NCI-H1048 (cell line): ENCODE measurements at places on chromosomes 12 and 14.

GRCh38 chr12:12811343-12811742 lies 1.8 kb upstream of the DDX47 start:
- DNase-seq, result no peak

DNA sequence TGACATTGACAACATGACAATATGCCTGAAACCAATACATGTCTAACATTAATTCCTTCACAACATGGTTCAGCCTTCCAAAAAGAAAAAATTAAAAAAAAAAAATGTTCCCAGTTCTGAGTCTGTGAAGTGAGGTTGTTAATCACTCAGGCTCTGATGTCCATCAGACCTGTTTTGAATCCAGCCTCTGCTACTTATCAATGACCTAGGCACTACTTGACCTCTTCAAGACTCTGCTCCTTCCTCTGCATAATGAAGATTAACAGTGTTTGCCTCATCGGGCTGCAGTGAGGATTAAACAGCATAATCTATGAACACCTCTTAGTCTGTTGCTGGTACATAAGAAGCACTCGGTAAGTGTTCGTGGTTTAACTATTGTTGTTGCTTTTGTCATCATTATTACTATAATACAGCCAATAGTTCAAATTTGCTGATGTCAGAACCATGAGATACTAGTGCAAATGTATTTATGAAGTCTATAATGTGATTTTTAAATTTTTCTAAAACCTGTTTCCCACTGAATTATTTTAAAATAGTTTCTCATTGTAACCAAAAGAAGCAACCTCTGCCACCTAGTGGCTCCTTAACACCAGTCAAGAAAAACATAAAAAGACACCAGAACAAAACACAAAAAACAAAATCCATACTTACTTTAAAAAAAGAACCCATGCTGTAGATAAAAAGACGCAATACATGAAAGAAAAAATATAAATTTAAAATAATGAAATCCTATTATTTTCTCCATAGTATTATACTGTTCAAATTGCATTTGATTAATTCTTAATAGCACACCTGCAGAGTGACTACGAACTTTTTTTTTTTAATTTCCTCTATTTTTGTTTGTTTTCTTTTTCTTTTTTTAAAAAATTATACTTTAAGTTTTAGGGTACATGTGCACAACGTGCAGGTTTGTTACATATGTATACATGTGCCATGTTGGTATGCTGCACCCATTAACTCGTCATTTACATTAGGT lies 20.3 kb upstream of the TMX1 start:
- no peak for DNase-seq

GRCh38 chr14:71166180-71166837 lies 259.1 kb downstream of the PCNX1 start:
- DNase-seq, result no peak

DNA sequence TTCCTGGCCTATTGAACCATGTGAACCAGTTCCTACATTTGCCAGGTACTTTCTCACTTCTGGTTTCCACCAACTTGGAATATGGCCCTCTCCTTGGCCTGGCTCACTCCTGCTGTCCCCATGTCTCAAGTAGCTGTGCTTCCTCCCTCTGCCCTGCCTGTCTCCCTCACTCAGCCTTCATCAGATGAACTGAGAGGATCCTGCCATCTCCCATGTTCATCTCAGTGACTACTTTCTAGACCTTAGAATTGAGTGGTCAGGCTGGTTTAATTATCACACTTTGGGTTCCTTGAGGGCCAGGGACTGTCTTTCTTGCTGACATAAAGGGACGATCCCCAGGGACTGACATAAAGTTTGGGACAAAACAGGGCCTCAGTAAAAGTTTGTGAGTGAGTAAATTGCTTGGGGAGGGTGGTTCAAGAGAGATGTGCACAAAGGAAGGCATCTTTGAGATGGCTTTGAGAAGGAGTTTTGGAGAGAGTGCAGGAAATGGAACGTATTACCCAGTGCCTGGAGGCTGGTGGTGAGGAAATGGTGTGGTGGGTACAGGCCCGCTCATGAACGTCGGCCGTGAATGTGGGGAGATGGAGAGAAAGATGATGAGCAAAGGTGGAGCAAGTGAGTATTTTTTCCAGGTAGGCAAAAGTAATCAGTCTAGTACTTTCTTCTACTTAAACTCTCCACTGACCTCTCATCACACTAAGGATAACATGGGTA lies 20.8 kb downstream of the DYRK2 start:
- no peak for DNase-seq

DNA sequence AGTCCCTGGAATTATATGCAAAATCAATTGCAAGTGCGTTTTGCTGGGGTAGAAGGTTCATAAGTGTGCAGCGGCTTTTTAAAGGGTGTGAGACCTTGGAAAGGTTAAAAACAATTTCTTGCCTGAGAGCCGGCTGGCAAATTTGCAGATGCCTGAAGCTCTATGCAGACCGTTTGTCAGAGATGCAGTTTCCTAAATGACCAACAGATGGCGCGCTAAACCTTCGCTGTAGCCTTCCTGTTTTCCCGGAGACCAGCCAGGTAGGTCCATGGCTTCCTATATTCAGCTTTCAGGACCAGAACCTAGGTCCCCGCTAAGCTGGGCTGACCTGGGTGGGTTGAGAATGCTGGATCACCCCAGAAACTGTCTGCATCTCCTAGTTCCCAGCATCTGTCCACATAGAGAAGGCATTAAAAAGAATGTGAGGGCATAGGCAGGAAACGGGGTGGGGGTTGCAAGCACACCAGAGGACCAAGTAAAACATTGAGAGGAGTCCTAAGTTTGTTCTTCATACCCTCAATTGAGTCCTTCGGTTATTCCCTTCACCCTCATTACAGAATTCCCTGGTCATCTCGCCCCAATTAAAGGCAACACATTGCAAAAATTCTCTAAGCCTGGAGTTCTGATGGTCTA lies 5.7 kb upstream of the NOS1 start:
- DNase-seq, result peak; percentile 56

DNA sequence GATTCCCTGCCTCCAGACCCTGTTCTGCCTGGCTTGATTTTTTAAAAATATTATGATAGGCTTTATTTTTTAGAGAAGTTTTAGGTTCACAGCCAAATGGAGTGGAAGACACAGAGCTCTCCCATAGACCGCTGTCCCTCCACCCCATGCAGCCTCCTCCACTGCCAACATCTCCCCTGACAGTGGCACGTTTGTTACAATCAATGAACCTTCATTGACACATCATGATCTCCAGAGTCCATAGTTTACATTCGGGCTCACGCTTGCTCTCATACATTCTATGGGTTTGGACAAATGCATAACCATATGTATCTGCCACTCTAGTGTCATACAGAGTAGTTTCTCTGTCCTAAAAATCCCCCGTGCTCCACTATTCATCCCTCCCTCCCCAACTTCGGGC lies 15.9 kb upstream of the PPP1R13B start:
- DNase-seq, result no peak

DNA sequence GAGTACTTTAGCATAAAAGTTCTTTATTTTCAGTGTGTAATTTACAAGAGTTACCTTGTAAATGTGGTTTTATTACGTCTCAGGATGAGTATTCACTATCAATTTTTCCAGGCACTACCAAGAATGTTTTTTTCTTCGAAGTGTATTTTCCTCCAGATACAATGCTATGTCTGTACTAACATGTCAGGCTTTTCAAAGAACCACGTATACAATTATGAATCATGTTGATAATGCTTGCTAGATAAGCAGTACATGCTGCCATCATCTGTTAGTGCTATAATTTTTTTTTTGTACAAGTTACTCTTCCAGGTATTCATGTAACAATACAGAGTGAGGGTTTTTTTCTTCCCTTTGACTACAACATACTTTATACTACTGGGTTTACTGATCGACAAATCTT lies 5.6 kb upstream of the KANSL2 start:
- DNase-seq, result no peak

GRCh38 chr12:96289067-96289466 lies 94.9 kb downstream of the ELK3 start:
- DNase-seq, result no peak

DNA sequence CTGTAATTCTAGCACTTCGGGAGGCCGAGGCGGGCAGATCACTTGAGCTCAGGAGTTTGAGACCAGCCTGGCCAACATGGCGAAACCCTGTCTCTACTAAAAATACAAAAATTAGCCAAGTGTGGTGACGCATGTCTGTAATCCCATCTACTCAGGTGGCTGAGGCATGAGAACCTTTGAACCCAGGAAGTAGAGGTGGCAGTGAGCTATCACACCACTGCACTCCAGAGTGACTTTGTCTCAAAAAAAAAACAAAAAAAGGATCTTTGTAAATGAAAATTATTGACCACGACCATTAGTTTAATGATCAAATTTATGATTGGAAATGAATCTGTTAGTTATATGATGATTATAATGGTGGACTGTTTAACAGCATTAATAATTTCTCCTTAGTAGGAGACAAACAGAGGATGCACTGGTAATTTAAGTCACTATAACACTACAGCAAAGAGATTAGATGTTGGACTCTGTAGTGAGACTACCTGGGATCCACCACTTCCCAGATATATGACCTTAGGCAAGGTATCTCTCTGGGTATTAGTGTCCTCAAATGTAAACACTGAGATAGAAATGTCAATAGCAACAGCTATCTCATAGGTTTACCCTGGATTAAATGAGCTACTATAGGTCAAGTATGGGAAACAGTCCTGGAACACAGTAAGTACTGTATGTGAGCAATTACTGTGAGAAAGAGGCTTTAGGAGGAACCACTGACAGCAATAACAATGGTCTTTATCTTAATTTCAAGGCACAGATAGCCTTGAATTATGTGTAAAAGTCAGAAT lies 214.7 kb downstream of the NOVA1 start:
- no peak for DNase-seq

DNA sequence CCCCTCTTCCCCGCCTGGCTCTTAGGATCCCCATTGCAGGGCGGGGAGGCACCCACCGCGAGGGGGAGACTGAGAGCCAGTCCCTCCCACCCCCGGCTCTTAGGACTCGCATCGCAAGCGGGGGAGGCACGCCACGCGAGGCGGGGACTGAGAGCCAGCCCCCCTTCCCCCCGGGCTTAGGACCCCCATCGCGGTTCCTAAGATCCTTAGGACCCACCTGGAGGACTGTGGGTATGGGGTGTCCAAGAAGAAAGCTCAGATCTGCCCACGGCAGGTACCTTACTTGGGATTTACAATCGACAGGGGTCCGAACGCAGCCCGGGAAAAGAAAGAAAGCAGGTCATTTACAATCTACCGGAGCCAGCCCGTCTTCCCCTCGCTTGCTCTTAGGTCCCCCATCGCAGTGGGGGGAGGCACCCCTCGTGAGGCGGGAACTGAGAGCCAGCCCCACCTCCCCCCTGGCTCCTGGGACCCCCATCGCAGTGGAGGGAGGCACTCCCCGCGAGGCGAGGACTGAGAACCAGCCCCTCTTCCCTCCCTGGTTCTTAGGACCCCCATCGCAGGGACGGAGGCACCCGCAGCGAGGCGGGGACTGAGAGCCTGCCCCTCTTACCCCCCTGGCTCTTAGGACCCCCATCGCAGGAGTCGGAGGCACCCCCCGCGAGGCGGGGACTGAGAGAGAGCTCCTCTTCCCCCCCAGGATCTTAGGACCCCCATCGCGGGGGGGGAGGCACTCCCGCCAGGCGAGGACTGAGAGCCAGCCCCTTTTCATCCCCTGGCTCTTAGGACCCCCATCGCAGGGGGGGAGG lies 43.7 kb downstream of the DDX11 start:
- no peak for DNase-seq

- no peak for DNase-seq
Measured at GRCh38 chr12:13099844-13100604, 3.4 kb downstream of the GSG1 start.

DNA sequence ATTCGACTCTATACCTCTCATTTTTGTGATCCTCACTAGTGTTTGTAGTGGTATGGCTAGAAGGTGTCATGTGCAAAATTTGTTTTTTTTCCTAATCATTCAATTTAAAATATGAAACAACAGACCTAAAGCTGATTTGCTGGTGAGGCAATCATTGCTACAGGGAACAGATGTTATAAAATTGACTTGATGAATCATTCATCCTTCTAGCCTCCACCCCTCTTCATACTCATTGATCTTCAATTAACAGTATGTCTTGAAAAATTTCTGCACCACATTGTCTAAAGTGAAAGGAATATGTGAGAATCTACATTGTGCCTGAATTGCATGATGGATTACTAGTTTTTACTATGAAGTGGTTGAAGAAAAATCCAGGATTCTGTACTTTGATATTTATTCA lies 349.0 kb upstream of the NAV3 start:
- DNase-seq, result no peak

- no peak for DNase-seq
Measured at GRCh38 chr14:29911810-29912209, 15.8 kb downstream of the PRKD1 start.

- DNase-seq, result no peak
Measured at GRCh38 chr14:49512147-49512551, 74.0 kb downstream of the RPS29 start.

DNA sequence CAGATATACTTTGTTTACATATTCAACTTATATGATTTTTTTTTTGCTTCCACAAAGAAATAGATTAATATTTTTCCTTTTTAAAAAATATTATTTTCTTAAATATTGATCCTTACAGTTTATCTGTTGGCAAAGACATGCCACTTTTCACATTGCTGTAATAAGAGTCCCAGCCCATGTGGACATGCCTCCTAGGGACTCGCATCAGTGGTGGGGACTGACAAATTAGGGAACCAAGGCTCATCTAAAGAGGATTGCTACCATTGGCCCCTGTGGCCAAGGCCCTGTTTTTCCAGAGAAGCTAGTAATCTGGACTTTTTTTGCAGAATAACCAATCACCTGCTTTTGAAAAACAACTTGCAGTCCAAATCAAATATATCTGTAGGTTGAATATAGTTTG lies 27.8 kb upstream of the BMAL2 start:
- no peak for DNase-seq

GRCh38 chr14:104101086-104101621 lies 15.7 kb downstream of the ASPG start:
- no peak for DNase-seq

- DNase-seq, result no peak
Measured at GRCh38 chr12:83046019-83046418, 359.3 kb downstream of the TMTC2 start.

DNA sequence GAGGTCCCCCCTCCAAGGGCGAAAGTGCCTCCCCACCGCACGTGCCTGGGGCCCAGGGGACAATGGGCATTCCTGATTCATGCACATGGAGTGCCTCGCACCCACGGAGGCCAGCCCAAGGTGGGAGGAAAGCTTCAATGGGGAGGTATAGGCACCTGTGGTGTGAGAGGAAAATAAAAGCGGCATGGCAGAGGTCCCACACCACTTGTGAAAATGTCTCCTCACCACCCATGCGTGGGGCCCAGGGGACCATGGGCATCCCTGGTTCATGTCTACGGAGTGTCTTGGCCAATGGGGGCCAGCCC lies 384.7 kb downstream of the ALG10 start:
- DNase-seq, result no peak

- DNase-seq, result no peak
Measured at GRCh38 chr14:54356172-54356571, 40.6 kb upstream of the CDKN3 start.

DNA sequence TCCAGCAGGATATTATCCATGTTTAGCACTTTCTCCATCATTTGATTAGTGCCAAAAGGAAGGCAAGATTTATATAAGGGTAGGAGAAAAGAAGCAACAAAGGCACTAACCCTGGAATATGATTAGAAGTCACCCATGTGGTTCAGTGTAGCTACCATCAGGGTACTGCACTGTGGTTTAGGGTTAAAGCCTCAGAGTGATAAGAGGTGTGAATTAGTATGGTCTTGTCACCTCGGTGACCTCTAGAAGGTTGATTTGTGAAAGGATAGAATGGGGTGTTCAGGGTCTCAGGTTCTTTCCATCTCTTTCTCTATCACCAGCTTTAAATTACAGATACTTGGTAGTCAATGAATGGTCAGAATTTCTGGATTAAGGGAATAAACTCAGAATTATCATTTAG lies 103.0 kb upstream of the TMTC2 start:
- DNase-seq, result no peak

GRCh38 chr14:81401420-81402122 lies 1.4 kb upstream of the STON2 start:
- no peak for DNase-seq
